Stomach (tissue), 19 donors: ENCODE measurements at places on chromosomes 2 and 18. TPM values are rescaled to one million over a fixed set of nuclear protein-coding genes. Genes with fewer than 3 reads are reported as not detected.

Gene CHRND
- polyA plus RNA-seq, result not detected

DNA sequence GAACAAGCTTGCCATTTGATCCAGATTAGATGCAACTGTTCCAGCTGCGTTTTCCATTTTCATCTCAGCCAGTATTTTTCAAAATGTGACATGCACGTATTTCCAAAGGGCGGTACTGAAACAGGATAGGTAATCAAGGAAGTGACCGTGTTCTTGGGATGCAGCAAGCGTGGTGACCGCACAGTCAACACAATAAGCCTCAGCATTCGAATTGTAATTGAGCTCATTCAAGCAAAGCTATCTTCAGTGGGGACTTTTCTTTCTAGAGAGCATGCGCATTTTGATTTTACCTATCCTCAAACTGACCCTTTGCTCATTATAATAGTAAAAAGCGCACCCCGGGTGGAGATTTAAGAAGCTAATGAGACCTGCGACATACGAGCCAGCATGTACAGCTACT, 3.4 kb upstream of the ALPP start:
- DNase-seq, result no peak

GRCh38 chr2:171811245-171811628, 82.8 kb downstream of the SLC25A12 start:
- no peak for DNase-seq

Gene CPLX4
- not detected for polyA plus RNA-seq

GRCh38 chr18:23337599-23338444, 115.3 kb upstream of the RIOK3 start:
- DNase-seq, result no peak

- no peak for DNase-seq
Observed at GRCh38 chr2:8334866-8335325, 347.0 kb upstream of the ID2 start.

DNA sequence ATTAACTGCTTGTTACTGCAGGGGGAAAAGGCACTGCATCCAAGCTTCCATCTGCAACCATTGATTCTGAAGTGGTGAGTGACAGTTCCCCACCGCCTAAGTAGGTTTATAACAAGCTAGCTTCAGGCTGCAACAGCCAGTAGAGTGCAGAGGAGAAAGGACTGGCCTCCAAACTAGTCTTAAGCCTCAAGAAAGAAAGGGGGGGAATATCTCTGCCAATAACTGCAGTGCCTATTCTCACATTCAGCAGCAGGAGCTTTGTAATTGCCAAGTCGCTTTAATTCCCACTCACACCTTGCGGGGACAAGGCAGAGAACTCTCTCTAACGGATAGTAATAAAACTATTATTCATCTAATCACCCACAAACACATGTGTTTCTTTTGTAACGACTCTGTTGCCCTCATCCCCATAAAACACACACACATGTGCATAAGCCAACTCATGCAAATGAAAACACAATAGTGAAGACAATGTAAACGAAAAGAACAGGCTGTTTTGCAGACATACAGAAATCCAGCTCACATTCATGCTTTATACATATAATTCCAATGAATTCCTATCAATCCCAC, 1963.3 kb upstream of the PIK3C3 start:
- DNase-seq, result no peak

Gene SKOR2
- not detected for polyA plus RNA-seq

Gene SH3RF3
- 4.3 TPM for polyA plus RNA-seq

Gene SLC4A3
- polyA plus RNA-seq, result 1.2 TPM
